ENCODE measurements at places on chromosomes 1 and 21.

- no peak for DNase-seq
These were observed 74.7 kb upstream of the ZBTB40 start for GRCh38 chr1:22376976-22377375.

GRCh38 chr21:43785134-43785533, 4.2 kb upstream of the RRP1 start:
- DNase-seq, result no peak

GRCh38 chr1:236990052-236990445, 14.2 kb downstream of the MT1HL1 start:
- DNase-seq, result no peak

DNA sequence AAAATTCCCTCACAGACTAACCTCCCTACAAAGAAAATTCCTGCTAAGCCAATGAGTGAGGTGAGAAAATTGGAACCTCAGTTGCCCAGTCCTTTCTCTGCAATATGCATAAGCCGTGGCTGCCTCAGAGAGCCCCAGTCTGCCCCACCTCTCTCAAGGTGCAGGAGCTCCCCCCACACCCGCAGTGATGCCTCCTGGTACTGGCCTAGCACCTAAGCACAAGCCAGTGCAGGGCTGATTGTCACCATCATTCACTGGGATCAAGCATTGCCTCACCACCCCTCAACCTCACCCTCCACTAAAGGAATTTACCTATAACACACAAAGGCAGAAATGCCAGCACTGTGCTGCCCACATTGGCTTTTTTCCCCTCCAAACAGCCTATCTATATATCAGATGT, 56.9 kb downstream of the CD34 start:
- no peak for DNase-seq

DNA sequence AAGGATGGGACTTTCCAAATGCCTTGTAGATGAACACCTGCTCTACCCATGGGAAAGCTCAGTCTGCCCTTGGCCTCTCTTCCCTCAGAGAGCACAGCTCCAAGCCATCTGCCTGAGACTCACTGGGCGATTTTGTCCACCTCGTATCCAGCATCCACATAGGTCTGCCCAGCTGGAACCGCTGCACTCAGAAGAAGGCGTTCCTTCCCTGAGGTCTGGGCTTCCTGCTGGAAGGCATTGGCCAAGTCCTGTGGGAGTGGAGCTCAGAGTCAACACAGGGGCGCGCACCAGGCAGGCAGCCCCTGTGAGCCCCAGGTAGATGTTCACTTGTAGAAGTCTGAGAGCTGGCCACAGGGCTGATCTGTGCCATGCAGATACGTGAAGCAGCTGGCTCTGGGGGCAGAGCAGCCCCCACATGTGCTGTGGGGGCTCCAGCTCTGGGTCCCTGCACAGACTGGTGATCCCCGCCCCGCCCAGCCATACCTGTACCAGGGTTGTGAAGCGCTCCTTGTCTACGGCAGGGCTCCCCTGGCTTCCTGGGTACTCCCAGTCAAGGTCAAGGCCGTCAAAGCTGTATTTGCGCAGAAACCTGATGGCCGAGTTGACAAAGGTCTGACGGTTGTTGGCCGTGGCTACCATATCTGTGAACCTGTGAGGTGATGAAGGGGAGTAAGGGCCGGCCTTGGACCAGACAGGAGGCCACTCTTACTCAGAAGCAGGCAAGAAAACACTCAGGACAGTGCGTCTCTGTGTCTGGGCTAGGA, 6.3 kb downstream of the CHIT1 start:
- DNase-seq, result no peak

DNA sequence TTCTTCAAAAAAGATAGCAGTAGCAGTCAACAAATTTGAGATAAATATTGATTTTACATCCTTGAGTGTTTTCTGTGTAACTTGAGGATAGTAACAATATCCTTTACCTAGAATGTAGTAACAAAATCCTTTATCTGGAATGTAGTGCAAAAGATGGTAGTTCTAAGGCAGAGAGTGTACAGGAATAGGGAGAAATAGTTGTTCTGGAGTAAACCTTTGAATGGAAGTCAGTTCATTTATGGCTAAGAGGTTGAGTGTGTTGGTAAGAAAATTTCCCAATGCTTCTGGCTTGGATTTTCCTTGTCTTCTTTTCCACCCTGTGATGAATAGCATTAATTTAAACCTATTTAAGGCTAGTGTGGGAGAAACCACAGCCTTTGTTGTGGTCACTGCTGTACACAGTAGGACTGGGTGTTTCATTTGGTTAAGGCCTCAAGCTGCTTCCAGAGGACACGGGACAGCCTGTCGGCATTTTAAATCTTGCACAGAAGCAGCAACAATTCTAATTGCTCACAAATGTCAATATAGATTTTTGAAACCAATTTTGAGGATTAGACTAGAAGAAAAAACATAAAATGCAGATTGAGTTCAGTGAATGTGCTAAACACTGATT, 11.3 kb downstream of the NFIA start:
- DNase-seq, result no peak

DNA sequence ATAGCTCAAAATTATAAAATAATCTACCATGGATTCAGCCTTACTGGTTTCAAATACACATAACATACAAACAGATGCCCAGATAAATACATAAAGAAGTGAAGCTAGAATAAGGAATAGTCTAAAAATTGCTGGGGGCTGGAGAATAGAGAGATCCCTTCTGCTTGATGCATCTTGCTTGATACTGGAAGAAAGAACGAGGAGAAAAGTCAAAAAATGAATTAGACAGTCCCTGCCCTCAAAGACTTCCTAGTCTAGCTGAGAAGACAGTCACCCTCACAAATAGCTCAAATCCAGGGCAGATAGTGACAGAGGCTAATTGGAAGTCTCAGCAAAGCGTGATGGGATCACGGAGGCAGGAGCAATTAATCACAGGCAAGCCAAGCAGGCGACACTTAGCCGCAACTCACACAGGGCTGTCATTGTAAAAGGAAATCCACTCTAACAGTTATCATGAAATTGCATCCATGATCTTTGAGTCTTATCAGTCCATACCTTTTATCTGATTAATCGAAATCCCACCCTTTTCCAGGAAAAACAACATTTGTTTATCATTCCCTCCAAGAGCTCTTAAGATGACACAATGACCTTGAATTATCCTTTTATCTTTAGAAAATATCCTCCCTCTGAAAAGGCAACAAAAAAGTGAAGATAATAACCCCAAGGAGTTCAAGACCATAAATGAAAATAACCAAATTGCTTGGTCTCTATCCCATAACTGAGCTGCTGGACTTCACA, 59.7 kb upstream of the TIAM1 start:
- no peak for DNase-seq

- no peak for DNase-seq
These were observed 7.0 kb downstream of the PGM1 start for GRCh38 chr1:63600248-63600647.

- peak; percentile 31 for DNase-seq
These were observed 41.6 kb downstream of the LAMC2 start for GRCh38 chr1:183227422-183228346.

Measured in SW 1271 (cell line).